Stimulated activated CD8-positive, alpha-beta memory T cell treated with anti-CD3 and anti-CD28 coated beads, Interleukin-4, amount 100 ng/mL, for 1 hour (primary cell): ENCODE measurements at places on chromosomes 13 and 19.

- DNase-seq: no peak
Observed at GRCh38 chr19:4695224-4695731, 25.1 kb upstream of the MYDGF start.

DNA sequence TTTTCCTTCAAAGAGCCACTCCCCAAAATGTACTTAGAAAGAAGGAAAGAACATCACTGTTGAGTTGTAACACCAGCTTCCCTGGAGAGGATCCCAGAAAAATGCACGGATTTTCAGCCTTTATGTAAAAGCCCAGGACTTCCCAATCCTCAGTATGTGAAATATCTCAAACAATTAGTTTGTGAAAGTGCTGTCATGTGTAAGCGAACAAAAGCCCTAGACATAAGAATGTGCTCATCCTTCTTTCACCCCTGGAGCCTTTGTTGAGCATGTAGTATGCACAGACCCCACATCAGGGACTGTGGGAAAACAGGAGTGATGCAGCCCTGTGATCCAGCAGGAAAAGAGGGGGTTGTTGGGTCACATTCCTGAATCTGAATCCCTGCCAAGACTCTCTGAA lies 441.4 kb upstream of the ZNF507 start:
- DNase-seq: no peak

- DNase-seq: no peak
Observed at GRCh38 chr19:18425515-18426415, 6.6 kb downstream of the SSBP4 start.

DNA sequence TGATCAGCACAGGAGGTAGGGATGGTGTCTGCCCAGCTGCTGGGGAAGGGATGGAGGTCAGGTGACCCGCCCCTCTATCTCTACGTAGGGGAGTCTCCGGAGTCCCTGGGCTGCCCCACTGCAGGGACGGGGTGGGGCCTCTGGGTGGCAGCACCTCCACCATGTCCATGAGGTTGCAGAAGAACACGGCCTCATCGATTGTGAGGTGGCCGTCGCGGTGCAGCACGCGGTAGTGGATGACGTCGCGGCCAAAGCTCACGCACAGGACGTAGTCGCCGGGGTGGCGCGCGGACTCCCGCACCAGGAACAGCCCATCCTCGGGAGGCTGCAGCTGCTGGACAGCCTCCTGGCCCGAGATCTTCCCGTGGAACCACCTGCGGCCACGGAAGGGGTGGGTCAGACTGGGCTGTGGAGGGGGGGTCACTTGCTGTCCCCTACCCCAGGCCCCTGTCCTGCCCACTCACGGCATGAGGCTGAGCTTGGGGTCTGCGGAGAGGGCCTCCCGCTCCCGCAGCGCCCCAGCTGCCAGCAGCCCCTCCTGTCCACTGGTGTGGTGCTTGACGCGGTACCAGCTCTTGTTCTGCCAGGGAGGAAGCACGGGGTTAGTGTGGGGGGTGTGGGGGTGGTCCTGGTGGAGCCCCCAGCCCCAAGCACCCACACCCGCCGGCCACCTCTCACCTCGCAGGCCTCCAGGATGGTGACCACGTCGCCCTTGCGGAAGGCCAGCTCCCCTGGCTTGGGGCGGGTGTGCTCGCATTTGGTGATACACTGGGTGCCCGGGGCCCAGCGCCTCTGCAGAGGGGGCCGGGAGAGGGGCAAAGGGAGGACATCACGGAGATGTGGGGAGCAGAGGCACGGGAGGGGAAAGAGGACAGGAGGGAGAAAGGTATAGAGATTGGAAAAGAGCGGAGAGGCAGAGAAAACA lies 2.3 kb downstream of the MATK start:
- no peak for DNase-seq

DNA sequence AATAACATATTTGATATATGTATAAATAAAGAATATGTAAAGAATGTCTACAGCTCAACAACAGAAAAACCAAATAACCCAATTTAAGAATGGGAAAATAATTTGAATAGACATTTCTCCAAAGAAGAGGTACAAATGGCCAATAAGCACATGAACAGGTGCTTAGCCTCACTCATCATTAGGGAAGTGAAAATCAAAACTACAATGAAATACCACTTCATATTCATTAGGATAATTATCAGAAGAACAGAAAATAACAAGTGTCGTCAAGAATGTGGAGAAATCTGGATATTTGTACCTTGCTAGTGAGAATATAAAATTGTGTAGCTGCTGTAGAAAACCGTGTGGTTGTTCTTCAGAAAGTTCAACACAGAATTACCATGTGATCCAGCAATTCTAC lies 8.4 kb upstream of the SUPT20H start:
- DNase-seq: no peak

- no peak for DNase-seq
Observed at GRCh38 chr13:20940083-20940482, 37.5 kb upstream of the XPO4 start.

- DNase-seq: no peak
Observed at GRCh38 chr13:50282016-50282415, 266.8 kb downstream of the KCNRG start.

DNA sequence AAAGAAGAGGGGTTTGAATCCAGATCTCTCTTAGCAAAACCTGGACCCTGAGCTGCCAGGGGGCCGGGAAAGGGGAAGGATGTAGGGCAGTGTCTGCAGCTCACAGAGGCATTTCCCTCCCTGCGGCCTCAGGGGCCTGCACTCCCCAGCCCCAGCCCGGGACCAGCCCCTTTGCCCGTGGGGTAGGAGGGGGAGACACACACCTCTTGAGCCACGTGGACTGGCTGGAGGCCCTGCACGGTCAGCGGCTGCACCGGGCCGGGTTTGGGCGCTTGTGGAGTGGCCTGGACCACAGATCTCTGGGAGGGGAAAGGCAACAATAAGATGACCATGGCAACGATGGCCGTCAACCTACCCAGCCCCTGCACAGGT lies 26.9 kb downstream of the RFX1 start:
- no peak for DNase-seq

GRCh38 chr13:46621792-46622629 lies 69.0 kb downstream of the LRCH1 start:
- no peak for DNase-seq
